ENCODE measurements at places on chromosomes 11 and 22.

DNA sequence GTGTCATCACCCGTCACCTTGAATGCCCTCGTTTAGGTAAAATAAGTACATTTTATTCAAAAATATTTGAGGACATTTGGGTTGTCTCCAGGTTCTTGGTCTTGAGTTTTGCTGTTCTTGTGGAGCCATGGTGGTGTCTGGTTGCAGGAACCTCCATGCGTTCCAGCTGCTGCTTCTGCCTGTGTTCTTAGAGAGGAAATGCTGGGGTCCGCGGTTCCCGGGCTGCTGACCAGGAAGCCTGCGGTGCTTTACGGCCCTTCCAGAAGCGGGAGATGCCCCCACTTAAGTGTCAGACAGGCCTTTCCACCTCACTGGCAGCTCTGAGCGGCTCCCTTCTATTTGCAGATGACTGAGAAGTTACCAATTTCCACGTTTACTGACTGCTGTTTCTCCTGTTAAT, 66.8 kb downstream of the LRP5 start:
- DNase-seq, result no peak

DNA sequence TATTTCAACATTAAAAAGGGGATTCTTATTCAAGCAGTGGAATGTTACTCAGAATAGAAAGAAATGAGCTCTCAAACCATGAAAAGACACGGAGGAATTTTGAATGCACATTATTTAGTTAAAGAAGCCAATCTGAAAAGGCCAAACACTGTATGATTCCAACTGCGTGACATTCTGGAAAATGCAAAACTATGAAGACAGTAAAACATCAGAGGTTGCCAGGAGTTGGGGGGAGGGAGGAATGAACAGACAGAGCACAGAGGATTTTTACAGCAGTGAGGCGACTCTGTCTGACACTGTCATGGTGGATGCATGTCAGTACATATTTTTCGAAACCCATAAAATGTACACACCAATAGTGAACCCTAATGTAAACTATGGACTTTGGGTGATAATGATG, 22.9 kb upstream of the THY1 start:
- DNase-seq, result no peak

DNA sequence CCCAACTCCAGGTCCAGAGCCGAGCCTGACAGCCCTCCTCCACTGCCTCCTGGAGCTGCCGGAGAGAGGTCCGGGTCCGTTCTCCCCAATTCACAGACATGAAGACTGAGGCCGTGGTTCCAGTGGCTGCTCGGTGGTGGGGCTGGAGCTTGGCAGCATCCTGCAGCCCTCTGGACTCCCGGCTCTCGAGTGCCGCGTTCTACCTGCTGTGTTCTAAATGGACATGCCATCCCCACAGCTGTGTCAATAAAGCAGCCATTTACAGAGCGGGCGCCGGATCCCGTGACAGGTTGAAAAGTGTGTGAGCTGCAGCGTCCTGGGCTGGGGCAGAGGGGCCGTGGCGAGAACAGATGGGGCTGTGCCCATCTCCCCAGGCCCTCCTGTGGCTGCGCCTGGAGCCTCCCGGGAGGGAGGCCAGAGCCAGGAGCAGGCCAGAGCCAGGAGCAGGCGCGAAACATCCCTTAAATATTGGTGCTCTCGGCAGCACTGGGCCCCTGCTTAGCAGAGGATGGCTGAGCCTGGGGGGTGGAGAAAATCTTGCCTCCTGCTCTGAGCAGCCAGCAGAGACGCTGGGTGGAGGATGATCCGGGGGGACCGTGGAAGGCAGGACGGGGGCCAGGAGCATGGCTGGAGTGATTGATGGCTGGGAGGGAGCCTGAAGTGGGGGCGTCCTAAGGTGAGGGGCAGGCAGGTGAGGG, 46.2 kb downstream of the FLRT1 start:
- DNase-seq, result no peak

- DNase-seq, result no peak
Measured at GRCh38 chr11:71396548-71397123, 51.6 kb downstream of the DHCR7 start.

- no peak for DNase-seq
Measured at GRCh38 chr11:62071408-62071807, 52.4 kb upstream of the INCENP start.

GRCh38 chr11:96223083-96223482, 119.9 kb downstream of the MAML2 start:
- no peak for DNase-seq

GRCh38 chr11:118917481-118918127, 8.1 kb downstream of the BCL9L start:
- peak; percentile 43 for DNase-seq

GRCh38 chr11:117045196-117045595, 53.0 kb downstream of the SIK3 start:
- no peak for DNase-seq

GRCh38 chr22:20587206-20587958, 80.0 kb downstream of the MED15 start:
- no peak for DNase-seq
